Activated T-cell treated with anti-CD3 and anti-CD28 coated beads, Interleukin-2, amount 50 U/mL, for 24 hours (primary cell): ENCODE measurements at places on chromosomes 16 and 17.

- peak; percentile 50 for DNase-seq
These were observed 8.4 kb upstream of the PIEZO1 start for GRCh38 chr16:88793251-88793954.

GRCh38 chr17:48052956-48053757, 5.0 kb downstream of the NFE2L1 start:
- no peak for DNase-seq

DNA sequence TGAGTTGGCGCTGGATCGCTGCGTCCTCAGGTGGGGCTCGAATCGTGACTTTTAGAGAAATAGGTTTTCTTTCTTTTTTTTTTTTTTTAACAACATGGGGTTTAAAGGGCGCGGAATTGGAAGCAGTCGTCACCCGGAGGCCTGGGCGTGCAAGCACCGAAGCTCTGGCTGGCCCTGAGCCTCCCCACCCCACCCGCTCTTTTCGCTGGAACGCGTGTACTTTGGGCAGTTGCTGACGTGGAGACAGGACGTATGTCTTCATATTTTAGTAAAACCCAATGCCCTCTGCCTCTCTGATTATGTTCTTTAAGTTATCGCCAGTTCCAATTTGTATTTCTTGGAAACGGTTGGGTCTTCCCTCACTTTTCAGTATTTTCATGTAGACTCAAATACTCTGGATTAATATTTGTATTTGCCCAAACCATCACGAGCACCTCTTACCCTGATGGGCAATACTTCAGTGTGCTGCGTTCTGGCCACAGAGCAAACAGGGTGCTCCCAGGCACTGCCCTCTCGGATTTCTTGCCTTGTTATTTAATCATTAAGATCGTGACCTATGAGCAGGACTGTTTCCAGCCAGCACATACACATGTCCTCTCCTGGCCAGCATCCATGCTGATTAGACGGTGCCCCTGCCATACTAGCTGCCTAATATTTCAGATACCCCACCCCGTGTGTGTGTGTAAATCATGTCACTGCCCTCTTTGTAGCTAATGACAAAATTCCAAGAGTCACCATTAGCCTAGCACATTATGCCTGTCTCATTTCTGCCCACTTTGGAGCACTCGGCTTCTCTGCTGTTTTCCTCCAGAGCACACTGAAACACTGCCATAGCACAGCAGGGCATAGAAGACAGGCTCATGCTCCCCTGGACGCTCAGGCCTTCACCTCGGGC, 805 bp upstream of the C16orf95 start:
- no peak for DNase-seq

GRCh38 chr17:57207396-57207795, 48.9 kb upstream of the MSI2 start:
- no peak for DNase-seq

GRCh38 chr17:28112181-28112580, 69.7 kb downstream of the NLK start:
- DNase-seq, result no peak
